GM04504 (cell line): ENCODE measurements at places on chromosomes 12 and 14.

DNA sequence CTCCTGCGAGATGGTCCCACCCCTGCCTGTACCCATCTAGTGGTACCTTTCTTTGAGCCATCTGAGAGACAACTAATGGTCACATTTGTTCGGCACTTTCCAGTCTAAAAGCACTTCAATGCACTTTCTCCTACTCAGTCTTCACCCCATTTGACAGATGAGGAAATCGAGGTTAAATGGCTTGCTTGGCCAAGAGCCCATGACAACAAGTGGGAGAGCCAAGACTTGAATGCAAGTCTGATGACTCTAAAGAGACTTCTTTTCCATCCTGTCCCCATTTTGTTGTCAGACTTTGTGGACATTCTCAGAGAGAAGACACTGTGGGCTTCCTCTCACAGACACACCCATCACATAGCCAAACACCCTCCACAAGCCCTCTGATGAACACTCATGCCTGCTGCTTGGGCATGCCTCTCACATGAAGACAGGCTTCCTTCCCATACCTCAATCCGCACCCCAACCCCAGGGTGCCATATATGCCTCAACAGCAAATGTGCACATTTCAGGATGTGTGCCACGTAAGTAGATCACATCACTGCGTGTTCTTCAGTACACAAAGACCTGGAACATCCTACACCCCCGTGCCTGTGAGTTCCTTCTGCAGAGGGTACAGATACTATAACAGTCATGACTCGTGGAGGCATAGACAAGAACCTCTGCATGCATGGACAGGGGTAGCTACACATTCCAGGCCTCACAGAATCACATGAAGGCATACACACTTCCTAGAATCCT, 805 bp downstream of the MYH7 start:
- DNase-seq: no peak

DNA sequence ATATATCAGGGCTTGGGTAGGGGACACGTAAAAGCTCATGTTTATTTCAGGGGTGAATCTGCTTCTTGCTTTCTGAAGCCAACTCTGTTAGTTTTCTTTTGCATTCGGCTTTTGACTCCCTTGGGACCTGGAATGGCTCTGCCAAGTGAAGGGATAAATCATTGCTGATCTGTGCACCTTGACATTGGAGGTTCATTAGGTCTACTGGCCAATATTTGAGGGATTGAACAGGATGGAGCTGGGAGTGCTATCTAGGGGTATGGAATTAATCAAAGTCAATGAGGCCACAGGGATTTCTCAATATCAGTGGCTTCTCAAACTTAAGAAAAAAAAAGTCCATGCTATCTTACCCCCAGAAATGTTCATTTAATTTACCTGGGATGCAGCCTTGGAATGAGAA, 203.5 kb upstream of the RMST start:
- no peak for DNase-seq

DNA sequence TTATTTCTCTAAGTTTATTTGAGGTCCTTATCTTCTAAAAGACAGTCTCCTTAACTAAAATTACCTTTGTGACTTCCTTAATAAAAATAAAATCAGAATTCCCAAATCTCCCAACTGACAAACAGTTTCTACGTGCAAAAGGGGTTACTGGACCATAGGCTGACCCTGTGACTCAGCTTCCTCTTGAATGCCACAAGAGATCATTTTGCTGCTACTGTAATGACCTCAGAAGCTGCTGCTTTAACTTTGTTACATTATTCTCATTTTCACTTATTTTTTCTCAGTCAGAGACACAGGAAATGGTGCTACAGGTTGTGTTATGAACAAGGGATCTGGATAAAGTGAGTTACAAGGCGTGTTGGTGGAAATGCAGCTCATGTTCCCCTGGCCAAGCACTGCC, 132.2 kb upstream of the TMTC2 start:
- DNase-seq: no peak

- no peak for DNase-seq
Measured at GRCh38 chr12:84604551-84604950, 308.0 kb downstream of the SLC6A15 start.

GRCh38 chr12:26369588-26369987, 174.2 kb downstream of the SSPN start:
- peak; percentile 61 for DNase-seq

- DNase-seq: no peak
Measured at GRCh38 chr14:20489093-20489994, 16.0 kb upstream of the RNASE10 start.

- no peak for DNase-seq
Measured at GRCh38 chr12:42475106-42475505, 114.4 kb downstream of the PRICKLE1 start.

- DNase-seq: no peak
Measured at GRCh38 chr12:93292731-93293566, 84.8 kb upstream of the NUDT4 start.

DNA sequence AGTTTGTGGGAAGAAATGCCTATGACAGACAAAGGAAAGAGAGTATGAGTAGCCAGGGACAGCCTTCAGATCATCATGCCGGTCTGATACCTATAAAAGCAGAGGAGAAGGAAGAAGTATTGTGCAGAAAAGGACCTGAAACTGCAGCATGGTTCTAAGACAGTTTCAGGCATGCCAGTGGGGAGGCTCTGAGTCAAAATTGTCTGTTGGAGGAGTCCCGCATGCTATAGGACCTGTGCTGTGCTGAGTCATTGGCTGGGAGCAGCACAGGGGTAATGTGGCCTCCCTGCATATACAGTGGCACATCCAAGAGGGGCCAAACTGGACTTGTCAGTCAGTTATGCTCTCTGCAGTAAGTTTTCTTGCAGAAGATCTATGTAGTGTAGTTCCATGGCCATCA, 40.7 kb downstream of the NEUROD4 start:
- no peak for DNase-seq

DNA sequence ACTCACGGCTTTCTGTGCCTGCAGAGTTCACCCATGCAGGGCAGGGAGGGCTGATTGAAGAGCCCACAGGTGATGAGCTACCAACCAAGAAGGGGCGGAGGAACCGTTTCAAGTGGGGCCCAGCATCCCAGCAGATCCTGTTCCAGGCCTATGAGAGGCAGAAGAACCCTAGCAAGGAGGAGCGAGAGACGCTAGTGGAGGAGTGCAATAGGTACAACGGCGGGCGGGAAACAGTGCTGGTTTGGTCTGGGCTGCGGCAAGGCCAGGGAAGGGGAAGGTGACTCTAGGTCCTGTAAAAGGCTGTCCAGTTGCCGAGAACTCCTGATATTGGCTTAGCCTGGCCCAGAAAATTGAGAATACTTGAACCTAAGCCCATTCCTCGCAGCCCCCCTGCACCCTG, 15.2 kb downstream of the HNF1A start:
- no peak for DNase-seq

DNA sequence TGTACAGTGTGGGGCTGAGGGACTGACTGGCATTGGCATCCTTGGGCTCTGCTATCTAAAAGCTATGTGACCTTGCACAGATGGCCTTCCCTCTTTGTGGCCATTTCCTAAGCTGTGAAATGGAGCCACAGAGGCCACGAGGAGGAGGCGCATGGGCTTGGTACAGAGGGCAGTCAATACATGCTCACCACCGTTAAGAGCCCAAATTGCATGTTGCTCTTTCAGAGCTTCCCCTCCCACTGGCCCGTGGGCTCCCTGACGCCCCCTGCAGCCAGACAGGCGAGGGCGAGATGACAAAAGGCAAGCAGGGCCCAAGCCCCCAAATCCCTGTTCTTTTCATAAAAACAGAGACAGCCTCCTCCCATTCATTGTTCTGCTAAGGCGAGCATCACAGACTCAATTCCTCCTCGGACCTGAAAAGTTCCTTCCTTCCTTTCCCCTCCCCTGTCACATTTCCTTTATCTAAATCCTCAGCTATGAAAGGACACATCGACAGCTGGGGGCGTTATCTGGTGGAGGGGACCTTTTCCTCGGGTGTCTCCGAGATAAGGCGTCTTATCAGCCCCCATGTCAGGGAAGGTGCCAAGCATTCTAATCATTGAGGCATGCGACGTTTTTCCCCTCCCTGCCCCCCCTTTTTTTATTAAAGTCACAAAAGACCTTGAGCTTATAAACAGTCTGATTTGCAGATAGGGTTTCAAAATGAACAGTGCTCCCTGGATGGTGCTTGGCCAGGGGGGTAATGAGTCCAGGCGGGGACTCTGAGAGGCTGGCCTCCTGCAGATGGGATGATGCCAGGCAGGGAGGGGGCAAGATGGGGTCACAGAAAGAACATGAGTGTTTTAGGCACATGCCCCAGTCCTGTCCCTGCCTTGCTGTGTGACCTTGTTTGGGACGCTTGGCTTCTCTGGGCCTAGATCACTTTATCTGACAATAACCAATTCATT, 26.4 kb downstream of the FAM222A start:
- no peak for DNase-seq

DNA sequence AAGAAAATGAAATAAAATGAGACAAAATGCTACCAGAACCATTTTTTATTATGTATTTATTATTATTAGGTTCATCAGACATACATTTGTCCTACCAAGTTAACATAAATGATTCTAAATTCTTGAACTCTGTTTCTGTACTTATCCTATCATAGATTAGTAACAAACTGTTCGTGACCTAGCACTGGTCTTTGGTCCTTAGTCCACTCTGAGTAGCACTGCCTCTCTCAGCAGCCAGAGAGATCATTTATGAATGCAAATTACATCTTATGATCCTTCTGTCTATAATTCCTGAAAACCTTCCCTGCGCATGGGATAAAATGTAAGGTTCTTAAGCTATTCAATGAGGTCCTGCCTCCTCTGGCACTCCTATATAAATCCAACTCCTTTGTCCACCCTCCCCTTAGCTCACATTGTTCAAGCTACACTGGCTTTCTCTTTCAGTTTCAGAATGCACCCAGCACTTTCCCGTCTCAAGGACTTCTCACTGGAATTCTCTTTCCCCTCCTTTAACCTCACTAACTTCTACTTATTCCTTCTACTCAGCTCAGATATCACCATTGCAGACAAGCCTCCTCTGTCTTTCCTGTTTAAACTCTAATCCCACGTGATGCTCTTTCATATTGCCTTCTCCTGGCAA, 17.1 kb downstream of the PDZRN4 start:
- DNase-seq: no peak

DNA sequence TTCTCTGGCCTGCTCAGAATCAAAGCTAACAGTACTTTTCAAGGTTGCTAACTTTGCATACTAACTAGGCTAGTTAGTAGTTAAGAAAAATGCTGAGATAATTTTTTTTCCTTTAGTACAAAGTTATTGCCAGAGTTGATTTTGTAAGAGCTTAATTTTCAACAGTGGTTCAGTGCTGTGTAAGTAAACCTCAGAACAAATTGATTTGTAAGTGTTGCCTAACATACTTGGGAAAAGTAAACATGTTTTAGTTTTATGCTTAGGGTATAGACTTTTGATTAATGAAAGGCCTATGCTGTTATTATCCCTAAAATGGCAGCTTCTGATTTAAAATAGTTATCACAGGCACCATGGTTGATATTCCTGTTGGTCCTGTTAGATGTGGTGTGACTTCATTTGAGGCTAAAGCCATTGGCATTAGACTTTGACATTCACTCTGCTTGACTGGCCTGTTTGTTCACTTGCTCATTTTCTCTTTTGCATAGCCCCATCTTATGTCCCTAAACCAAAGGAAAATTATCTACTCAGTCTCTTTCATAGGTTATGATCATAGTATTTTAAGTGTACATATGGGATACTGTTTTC, 5.2 kb downstream of the CMAS start:
- no peak for DNase-seq

DNA sequence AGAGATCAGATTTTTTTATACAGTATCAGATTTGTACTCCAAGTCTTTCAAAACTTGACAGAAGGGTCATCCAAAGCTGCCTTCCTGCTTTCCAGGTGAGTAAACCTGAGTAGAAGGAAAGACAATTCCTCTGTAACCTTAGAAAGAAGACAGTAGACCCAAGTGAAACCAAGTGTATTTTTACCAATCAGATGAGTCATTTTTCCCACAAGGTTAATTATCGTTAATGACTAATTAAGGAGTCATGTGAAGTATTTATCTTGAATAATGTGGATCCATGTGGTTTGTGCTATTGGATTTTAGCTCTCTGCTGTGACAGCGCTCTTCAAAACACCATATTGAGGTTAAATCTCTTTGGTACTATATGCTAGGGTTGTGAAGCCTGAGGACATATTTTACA, 74.0 kb upstream of the PELI2 start:
- no peak for DNase-seq

DNA sequence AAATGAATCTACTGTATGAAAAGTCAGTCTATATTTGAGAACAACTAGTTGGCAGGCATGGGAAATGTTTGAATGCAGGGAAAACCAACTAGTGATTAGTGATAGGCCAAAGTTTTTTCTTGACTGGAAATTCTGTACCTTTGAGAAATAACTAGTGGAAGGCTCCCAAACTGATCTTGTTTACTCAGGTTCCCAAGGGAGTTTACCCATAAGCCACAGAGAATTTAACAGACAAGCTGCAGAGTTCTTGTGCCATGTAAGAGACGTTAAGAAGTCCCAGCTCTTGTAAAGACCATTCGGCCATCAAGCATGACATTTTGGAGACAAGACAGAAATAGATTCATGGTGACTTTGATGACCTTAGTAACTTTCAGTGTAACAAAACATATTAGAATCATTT, 1882.8 kb upstream of the SEL1L start:
- no peak for DNase-seq

DNA sequence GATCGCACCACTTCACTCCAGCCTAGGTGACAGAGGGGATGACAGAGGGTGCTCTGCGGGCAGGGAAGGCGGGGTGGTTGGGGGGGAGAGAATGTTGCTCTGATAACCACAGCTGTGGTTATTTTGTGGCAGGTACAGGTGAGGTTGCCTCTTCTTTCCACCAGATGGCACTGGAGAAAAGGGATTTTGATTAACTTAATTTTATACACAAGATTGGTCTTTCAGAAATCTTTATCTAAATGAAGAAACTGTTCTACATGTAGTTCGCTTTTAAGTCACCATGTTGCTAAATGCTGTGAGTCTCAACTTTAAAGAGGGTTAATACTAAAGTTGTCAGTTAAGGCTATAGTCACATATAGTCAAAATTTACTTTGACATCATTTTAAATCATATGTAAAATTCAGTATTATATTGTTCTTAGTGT, 25.7 kb downstream of the FGF23 start:
- DNase-seq: no peak

GRCh38 chr14:56413721-56414120, 165.9 kb upstream of the TMEM260 start:
- no peak for DNase-seq

- DNase-seq: no peak
Measured at GRCh38 chr12:30707613-30708342, 12.1 kb upstream of the IPO8 start.

DNA sequence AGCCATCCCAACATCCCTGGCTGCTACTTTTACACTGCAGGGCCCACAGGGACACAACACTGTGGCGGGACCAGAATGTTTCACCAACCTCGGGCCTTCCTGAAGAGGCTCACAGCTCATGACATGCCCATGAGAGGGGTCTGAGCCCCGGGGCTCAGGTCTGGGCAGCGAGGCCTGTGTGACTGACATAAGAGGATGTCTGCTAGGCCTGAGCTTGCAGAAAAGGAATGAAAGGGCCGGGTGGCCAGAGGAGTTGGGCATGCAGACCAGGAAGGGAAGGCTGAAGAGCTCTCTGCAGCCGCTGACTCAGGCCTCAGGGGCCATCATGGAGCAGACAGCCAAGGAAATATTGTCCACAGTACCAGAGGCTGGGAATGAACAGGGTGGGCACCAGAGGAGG, 18.3 kb upstream of the VSX2 start:
- DNase-seq: no peak
